ENCODE measurements at places on chromosomes 1 and 21.

GRCh38 chr21:28298251-28298672 is 694.4 kb downstream of the LTN1 start:
- no peak for DNase-seq

DNA sequence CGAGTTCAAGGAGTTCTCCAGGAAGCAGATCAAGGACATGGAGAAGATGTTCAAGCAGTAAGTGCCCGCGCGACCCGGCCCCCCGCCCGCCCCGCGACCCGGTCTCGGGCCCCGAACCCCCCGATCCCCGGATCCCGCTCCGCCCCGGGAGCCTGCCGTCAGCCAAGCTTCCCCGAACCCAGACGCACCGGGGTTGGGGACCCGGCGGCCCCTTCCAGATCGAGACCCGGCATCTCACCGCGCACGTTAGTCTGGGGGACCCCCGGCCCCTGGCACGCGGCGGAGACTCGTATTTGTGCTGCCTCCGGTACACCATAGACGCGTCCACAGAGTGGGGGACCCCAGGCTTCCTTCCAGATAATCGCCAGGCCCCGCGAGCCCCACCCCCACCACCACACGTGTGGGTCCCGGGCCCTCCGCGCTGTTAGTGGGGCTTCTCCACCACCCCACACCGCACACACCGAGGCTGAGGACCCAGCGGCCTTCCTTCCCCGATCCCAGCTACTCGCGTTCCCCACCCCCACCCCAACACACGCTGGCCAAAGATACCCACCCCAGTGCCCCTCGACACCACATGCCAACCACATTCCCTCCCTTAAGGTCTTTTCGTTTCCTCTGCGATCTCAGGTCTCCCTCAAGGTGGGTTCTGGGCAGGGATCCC is 665 bp downstream of the EFHD2 start:
- DNase-seq, result no peak

GRCh38 chr1:4598561-4598960 is 55.8 kb upstream of the AJAP1 start:
- no peak for DNase-seq

DNA sequence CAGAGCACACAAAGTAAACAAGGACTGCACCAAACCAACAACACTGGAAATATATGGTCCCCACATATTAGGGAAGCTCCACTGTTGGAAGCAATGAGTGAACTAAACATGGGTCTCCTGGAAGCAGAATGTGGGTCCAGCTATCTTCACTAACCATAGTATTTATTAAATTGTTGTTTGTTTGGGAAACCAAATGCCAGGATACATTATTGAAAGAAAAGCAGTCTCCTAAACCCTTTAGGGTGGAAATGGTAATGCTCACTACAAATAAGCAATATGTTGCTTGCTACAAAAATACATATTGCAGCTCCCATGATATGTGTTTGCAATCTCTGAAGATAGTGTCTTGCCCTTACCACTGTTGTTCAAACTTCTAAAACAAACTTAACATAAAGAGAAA is 2.2 kb downstream of the NEGR1 start:
- DNase-seq, result no peak

GRCh38 chr1:205568469-205569361 is 63.1 kb downstream of the ELK4 start:
- DNase-seq, result no peak

- no peak for DNase-seq
Measured at GRCh38 chr1:59498640-59499039, 201.7 kb downstream of the FGGY start.

- DNase-seq, result peak; percentile 68
Measured at GRCh38 chr1:8962812-8963530, 17.3 kb downstream of the CA6 start.

- DNase-seq, result no peak
Measured at GRCh38 chr21:14259747-14260146, 43.8 kb downstream of the RBM11 start.

GRCh38 chr1:215252164-215252563 is 169.6 kb downstream of the KCNK2 start:
- DNase-seq, result no peak

GRCh38 chr1:176566004-176566975 is 103.3 kb downstream of the PAPPA2 start:
- no peak for DNase-seq

DNA sequence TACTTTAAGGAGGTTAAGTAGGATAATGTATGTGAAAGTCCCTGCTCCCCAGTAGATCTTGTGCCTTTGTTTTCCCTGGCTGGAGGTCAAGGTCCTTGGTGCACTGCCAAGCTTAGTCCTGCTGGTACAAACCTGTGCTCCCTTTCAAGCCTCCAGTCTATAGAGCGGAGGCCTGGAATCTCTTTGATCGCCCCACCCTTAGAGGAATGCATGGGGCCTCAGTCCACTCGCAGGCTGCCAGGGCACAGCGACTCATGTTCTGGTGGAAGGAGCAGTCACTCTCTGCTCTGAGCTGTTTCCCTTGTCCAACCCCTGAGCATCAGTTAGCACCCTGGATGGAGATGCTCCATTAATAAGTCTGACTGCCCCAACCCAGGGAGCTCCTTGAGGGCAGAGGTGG is 121.8 kb downstream of the HMGB4 start:
- DNase-seq, result peak; percentile 19

GRCh38 chr21:37564341-37564923 is 197.9 kb downstream of the DYRK1A start:
- peak; percentile 81 for DNase-seq

DNA sequence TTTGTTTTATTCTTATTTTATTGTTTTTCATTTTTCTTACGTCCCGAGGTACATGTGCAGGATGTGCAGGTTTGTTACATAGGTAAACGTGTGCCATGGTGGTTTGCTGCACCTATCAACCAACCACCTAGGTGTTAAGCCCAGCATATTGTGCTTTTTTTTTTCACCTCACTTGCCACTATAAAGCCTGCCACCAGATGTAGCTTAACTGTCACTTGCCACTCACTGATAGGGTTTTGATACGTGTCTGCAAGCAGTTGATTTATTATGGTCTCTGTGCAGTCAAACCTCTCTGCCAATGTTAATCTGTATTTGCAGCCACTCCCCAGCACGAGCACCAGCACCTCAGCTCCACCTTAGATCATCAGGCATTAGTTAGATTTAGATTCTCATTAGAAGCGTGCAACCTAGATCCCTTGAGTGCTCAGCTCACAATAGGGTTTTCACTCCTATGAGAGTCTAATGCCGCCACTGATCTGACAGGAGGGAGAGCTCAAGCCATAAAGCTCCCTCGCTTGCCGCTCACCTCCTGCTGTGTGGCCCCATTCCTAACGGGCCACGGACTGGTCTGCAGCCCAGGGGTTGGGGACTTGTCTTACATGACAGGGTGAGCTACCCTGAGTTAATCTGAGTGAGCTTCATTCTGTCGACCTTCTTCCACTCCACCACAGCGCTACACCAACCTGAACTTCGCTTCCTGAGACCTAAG is 17.9 kb upstream of the ABCG1 start:
- no peak for DNase-seq

DNA sequence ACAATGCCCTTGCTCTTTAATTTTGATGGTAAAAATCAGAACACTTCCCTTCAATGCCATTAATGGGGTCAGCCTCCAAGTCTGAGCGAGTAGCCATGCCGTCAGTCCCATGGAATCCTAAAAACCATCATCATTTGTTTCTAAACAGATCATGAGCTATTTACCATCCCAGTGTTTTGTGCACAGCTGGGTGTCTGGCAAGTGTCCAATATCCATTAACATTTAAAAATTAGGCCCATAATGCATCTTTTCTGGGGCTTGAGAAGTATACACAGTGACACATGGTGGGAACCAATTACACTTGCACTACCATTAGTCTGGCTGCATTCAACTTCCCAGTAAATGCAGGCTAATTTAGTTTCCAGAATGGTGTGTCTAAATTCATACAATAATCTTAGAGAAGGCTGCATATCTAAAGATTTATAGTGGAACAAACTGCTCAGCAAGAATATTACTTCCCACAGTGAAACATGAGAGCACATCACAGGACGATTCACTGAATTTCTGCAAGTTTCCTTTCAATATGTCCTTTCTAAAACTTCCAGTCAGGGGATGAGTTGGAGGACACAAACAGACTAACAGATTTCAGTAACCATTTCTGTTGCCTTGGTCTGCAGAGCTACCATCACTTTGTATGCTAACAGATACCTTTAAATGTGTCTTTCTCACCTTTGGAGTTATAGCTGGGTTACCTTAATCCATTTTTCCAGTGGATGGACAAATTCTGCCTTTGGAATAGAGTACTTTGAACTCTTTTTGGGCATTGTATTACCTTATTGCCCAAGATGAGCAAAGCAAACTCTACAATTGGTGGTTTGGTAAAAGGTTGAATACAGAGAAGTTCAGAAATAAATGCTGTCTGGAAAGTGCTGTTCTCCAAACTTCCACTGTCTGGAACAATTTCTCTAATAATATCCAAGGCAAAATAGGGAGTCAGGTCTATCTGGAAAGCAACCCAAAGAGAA is 258.0 kb downstream of the PTBP2 start:
- no peak for DNase-seq

GRCh38 chr1:201939148-201939547 is 7.2 kb downstream of the LMOD1 start:
- DNase-seq, result no peak

GRCh38 chr1:156488566-156489165 is 11.9 kb downstream of the MEF2D start:
- DNase-seq, result no peak

GRCh38 chr21:44853601-44854390 is 19.7 kb downstream of the PTTG1IP start:
- DNase-seq, result peak; percentile 82

DNA sequence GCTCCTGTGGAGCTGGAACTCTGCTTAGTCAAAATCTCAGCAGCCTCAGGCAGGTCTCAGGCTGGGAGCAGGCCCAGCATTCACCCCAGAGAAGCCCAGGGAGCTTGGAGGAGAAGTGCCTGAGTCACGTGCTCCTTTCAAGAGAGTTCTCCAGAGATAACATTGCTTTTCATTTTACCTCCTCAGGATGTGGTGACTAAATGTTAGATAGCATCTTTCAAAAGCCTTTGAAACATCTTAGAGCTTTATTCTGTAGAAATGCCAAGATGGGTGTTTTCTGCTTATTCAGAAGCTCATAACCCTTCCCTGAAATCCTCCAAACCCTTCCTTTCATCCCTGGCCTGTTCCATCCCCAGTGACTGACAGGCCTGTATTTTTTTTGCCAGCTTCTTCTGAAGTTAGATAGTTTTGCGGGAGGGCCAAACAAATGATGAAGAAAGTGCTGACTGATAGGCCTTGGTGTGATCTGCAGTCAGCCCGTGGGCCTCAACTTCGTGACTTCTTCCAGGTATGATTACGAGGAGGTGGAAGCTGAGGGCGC is 58.0 kb downstream of the PGM1 start:
- DNase-seq, result peak; percentile 35

DNA sequence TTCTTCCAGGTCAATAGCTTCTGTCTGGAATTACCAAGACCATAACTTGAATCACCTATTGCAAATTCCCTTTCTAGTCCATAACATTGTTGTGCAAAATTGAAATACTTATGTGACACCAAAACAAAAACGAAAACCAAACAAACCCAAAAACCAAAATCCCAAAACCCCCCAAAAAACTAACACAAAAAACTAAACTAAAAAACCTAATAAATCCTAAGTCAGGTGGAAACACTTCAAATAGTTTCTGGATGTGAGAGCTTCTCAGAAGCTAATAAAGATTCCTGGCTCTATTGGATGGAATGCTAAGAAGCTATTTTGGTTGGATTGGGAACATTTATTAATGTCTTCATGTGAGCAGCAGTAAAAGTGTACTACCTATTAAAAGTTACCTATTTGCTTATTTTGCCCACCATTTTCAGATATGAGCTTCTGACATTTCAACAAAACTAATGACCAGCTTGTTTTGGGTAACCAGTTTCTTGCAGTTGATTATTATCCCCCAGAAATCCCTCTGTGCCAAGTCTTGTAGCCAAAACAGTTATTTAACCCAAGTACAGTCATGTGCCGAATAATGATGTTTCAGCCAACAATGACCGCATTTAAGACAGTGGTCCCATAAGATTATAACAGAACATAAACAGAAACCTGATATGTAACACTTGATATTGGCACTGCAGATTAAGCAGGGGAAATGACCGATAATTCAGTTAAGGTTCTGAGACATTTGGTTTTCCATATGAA is 76.4 kb downstream of the LTN1 start:
- no peak for DNase-seq

DNA sequence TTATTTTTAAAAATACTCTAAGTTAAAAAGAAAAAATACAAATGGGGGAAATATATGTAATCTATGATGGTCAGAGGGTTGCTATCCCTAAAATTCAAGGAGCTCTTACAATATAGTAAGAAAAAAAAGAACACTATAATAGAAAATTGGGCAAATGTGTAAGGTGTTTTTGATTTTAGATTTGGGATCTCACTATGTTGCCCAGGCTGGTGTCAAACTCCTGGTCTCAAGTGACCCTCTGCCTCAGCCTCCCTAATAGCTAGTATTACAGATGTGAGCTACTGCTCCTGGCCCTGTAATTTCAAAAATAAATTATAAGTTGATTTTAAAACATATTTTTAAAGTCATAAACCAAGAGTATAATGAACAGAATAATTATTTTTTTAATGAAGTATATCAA is 45.9 kb downstream of the CDC42BPA start:
- no peak for DNase-seq

DNA sequence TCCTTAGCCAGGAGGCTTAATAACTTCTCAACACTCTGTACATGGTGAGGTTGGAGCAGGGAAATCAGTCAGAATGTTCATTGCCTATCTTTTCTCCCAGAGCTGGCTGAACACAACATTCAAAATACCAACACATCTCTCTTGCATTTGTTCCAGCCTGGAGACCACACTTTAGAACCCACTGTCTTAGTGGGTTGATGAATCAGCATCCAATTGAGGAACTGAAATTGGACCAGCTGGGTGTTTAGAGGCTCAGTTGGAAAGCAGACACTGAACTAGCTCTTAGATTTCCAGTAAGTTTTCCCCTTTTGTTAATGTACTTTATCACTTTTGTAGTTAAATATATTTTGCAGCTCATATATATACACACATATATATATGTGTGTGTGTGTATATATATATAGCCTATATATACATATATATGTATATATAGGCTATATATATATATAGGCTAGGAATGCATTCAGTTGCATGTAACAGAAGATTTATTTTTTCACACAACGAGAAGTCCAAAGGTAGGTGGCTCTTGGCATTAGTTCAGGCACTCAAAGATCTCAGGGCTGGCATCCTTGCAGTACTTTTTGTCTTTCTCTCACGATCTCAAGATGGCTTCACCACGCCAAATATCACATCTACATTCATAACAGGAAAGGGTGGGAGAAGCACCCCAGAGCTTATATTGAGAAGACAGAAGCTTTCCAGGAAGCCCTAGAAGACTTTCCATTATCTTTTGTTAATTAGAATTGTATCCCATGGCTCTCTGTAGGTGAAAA is 35.0 kb upstream of the HUNK start:
- DNase-seq, result no peak

GRCh38 chr21:29308456-29308783 is 9.7 kb downstream of the BACH1 start:
- no peak for DNase-seq
